ENCODE measurements at places on chromosomes 5 and 9.

- no peak for DNase-seq
Measured at GRCh38 chr5:104213216-104213615, 650.6 kb upstream of the NUDT12 start.

DNA sequence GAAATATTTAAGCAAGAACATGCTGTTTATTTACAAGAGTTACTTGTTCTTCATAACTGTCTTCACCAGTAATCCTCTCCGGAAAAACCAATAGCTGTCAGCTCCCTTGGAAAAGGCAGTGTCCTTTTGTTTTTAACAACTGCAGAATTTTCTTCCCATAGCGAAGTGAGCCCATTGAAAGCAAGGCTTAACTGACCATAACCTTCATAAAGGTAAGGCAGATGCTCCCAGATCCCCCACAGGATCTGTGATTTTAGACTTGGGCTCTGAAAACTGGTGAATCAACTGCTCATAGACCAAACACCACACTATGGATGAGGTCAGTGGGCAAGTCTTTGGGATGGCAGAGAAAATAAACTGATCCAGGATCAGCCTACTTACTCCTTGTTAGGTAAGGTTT lies 155.0 kb downstream of the GLIS3 start:
- no peak for DNase-seq

DNA sequence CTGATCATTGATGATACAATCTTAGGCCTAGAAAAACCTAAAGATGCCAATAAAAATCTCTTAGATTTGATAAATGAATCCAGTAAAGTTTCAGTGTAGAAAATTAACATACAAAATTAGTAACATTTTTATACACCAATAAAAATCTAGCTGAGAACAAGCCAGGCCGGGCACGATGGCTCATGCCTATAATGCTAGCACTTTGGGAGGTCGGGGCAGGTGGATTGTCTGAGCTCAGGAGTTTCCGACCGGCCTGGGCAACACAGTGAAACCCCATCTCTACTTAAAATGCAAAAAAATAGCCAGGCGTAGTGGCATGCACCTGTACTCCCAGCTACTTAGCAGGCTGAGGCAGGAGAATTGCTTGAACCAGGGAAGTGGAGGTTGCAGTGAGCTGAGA lies 84.4 kb downstream of the SLCO6A1 start:
- DNase-seq, result no peak

- DNase-seq, result no peak
Measured at GRCh38 chr5:91065496-91065895, 317.6 kb downstream of the ARRDC3 start.

- no peak for DNase-seq
Measured at GRCh38 chr9:4020038-4020754, 279.7 kb downstream of the GLIS3 start.

DNA sequence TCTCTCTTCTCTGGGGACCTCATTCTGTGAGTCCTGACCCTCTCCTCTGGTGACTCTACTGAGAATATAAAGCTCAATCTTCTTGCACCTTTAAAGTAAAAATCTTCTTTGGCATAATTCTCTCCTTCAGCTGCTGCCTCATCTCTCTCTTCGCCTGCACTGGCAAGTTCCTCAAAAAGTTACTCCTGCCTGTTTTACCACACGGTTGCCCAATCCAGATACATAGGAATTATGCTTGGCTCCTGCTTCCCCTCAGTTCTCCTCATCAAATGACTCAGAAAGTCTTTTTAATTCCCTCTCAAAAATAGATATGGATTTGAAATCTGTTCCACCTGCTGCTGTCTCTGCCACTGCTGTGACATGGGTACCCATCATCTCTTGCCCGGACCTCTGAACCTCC lies 14.4 kb upstream of the HRCT1 start:
- DNase-seq, result no peak

- DNase-seq, result no peak
Measured at GRCh38 chr5:77029376-77029885, 773 bp upstream of the AGGF1 start.

DNA sequence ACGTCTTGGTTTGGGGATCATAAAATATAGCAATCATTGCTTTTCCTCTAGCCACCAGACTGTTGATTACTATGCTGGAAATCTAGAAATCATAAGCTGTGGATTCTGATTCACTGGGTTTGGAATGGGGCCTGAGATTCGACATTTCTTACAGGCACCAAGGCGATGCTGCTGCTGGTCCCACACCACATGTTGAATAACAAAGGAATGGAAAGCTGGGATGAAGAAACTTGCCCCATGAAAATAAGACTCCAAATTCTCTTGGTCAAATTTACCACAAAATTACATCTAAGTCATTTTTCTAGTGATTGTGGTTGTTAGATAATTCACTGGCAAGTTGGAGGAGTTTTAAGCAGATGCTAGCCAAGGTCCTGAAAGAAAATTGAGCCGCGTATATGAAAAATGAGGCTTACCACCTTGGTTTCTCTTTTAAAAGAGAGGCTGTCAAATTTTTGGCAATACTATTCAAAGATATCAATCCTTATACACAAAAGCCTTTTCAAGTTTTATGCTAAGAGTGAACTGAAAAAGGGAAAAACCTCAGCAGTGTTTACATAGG lies 23.0 kb upstream of the MEIKIN start:
- DNase-seq, result no peak
